ENCODE measurements at places on chromosomes 1 and 21. TPM values are rescaled to one million over a fixed set of nuclear protein-coding genes. Genes with fewer than 3 reads are reported as not detected.
A peak's percentile ranks its signal among the peaks of the same experiment; 100 is the strongest.

- no peak for DNase-seq
Measured at GRCh38 chr21:30482130-30482529, 2.0 kb upstream of the KRTAP19-1 start.

DNA sequence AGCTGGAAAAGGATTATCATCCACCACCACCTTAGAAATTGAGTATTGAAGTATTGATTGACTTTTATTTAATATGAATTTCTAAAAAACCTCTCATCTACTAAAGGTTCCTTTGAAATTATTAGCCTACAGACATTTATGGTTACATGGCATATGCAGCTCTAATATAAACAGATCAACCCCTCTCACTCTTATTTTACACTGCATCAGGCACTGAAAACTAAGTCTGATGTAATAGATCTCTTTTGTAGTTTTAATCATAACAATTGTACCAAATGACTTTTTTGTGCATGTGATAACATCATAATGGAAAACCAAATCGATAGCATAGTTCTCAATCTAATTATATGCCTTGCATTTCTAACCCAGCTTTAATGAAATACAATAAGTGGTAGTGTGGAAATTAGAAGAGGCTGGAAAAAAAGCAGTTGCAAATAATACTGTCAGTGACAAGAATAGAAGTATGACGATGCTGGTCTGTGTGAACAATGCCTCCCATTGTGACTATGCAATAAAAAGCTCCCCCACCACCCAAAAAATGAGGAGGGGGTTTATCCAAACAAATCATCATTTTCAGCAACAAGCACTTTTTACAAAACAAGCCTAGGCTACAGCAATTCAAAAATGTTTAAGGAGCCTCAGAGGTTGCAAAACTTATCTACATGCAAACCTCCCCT lies 426.5 kb upstream of the NFIA start:
- no peak for DNase-seq

SMPDL3B gene
- total RNA-seq = 0.95 TPM

UCK2 gene
- total RNA-seq = 43.4 TPM

DNA sequence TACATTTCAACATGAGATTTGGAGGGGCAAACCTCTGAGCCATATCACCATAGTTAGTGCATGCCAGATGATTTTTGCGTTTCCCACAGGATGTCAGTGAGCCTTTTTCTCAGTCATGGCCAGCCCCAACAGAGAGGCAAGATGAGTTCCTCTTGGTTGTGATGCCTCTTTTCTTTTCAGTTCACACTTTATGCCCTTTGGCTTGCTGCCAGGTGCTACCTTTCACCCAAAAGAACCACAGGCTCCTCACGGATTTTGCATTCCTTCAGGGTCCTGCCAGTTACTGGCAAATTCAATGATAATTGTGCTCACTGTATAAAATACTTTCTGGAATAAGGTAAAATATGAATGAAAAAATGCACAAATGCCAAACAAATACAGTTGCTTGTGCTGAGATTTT lies 411.3 kb downstream of the KIF26B start:
- DNase-seq = no peak

DNA sequence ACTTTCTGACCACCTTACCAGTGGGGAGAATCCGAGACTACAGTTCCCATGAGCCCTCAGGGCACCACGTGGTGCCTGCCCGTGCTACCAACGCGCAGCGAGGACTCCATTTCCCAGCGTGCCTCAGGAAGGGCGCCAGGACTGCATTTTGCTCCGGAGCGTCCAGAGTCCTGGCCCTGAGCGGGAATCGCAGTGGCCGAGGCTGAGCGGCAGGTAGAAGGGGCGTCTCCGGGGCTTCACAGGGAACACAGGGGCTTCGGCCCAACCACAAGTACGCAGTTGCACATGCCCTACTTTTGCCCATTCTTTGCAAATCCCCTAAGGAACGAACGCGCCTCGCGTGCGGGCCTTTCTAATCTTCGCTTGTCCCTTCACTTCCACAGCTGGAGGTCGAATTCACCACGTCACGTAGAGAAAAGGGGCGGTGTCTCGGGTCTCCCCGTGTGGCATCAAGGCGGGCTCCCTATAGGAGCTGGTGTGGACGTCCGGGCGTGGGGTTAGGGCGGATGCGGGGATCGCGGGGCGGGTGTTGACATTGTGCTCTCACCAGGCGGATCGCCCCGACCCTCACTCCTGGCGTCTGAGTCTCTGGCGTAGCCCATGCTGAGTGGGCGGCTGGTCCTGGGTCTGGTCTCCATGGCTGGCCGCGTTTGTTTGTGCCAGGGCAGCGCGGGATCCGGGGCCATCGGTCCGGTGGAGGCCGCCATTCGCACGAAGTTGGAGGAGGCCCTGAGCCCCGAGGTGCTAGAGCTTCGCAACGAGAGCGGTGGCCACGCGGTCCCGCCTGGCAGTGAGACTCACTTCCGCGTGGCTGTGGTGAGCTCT lies at the start of gene BOLA1:
Gene BOLA1 (plus strand): TSS at position 109 of the 825 bp plus-strand sequence. CDS start 492 bp downstream, at position 601.
- DNase-seq = peak; percentile 88

DNA sequence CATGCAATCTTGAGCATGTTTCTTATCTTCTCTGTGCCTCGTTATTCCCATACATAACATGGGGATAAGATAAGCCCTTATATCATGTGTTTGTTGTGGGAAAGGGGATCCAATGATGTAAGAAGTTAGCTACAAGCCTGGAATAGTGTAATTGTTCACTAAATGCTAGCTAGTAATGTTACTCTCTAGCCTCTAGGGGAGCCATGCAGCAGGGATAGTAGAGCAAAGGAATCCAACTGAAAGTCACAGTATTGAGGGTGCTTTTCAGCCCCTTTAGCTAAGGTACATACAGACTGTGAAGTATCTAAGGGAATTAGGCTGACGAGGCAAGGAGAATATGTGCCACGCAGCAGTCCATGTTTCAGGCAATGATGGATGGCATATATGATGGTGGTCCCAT lies 46.9 kb downstream of the IL23R start:
- DNase-seq = no peak

GJA8 gene
- not detected for total RNA-seq

GRCh38 chr1:212670882-212671281 lies 28.8 kb downstream of the BATF3 start:
- no peak for DNase-seq

DNA sequence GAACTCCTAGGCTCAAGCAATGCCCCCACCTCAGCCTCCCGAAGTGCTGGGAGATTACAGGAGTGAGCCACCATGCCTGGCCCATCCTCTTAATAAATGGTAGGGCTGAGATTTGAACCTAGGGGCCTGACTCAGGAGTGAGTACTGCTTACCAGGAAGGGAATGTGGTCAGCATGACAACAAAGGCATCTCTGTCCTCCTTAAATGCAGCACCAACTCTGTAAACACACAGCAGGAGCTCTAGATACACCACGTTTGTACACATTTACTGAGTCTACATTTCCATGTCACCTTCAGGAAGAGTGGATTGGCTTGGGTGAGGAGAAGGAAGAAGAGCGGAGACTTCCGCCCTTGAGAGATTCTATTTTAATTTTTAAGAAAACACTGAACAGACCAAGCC lies 38.5 kb downstream of the HIVEP3 start:
- DNase-seq = no peak

DNA sequence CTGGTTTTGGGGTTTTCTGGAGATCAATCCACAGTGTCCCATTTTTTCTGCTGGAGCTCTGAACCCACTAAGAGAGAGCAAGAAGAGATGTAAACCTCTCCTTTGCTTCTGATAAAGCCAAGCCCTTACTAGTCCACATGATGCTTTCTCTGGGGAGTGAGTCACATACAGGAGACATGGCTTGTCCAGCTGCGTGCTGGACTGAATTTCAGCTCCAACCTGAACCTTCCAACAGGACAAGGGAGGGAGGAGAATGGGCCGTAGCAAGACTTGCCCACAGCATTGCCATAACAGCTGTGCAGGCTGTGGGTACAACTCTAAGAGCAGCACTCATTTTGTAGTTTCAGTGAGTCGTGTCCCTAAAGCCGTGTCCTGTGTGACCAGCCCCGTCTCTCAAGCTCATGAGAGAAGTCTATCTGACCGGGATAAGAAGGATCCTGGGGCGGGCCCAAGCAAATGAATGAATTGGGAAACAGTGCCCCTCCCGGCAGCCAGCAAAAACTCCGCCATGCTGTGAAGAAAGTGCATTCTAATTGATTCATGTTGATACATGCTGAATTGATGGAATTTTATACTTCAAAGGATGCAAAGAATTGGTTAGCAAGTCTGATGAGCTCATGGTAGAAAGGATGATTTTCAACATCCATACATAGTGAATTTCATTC lies 195.2 kb downstream of the GABPA start:
- DNase-seq = no peak

DNA sequence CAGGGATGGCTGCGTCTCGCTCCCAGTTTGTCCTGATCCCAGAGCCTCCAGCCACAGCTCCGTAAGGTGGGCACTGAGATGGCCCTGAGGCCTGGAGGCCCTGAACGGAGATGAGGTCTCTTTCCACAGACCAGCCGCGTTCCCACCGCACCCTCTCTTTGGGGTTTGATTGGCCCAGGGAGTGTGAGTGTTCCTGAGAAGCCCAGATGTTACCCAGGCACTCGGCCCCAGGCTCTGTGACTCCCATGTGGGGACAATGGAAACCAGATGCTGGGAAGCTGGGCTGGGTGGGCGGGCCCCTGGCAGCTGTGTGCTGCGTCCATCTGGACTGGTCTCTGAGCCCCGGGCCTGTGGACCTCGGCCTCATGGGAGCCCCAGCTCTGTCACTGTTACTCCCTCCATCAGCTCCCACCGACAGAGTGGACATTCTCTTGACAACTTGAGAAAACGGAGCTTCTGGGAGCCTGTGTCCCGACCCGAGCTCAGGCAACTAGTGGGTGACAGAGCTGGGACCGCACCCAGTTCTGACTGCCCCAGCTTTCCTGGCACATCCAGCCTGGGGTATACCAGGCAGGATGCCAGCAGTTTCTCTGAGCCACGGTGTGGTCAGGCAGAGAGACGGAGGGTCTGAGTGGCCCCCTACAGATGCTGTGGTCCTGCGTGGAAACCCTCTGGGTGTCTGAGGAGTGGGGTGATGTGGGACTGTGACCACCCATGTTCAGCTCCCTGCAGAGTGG lies 9.8 kb upstream of the COL6A1 start:
- no peak for DNase-seq

RNU1-4 gene
- total RNA-seq = 3,879 TPM
